ENCODE measurements at places on chromosomes 11 and 22. TPM values are rescaled to one million over a fixed set of nuclear protein-coding genes. Genes with fewer than 3 reads are reported as not detected.

CTSW gene
- not detected for total RNA-seq

OR51F1 gene
- total RNA-seq: not detected

UBQLN3 gene
- total RNA-seq: 0.37 TPM

DUSP8 gene
- 0.09 TPM for total RNA-seq

RASL10A gene
- total RNA-seq: 0.09 TPM

PNPLA3 gene
- total RNA-seq: 4.8 TPM

KCNQ1 gene
- 0.99 TPM for total RNA-seq

ALG8 gene
- 73.2 TPM for total RNA-seq

OR51B2 gene
- not detected for total RNA-seq

APOL1 gene
- not detected for total RNA-seq

TPH1 gene
- total RNA-seq: 0.24 TPM

APOL3 gene
- not detected for total RNA-seq

OR2AT4 gene
- 0.22 TPM for total RNA-seq

TANGO2 gene
- 10.0 TPM for total RNA-seq

DNA sequence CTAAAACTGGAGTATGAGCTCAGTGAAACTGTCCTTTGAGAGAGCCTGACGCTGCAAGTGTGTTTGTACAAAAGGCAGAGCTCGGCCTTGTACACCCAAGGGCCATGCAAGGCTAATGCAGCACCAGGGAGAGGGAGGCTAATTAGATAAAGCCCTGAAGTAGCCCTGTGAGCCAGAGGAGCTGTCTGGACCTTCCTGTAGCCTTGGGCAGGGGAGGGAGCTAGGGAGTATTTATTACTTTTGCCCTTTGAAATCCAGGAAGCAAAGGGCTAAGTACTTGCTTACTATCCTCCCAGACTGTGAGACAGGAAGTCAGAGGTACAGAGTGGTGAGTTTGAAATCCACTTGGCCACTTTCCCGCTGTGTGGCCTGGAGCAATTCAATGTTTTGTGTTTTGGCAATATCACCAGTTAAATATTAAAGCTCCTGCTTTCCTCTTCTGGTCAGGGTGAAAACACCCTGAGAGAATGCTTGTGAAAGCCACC, 10.2 kb upstream of the LDHA start:
- H3K36me3 ChIP-seq: no peaks in the 10 kb centered on the region
- H3K27ac ChIP-seq: no peak overlapping the region
- H3K27me3 ChIP-seq: no peaks in the 10 kb centered on the region
- no peak overlapping the region for H3K4me3 ChIP-seq
- DNase-seq: peak; percentile 12

GRCh38 chr22:22880645-22881044, 7.0 kb upstream of the IGLL5 start:
- no peak overlapping the region for H3K27ac ChIP-seq
- no peak overlapping the region for H3K4me3 ChIP-seq

DNA sequence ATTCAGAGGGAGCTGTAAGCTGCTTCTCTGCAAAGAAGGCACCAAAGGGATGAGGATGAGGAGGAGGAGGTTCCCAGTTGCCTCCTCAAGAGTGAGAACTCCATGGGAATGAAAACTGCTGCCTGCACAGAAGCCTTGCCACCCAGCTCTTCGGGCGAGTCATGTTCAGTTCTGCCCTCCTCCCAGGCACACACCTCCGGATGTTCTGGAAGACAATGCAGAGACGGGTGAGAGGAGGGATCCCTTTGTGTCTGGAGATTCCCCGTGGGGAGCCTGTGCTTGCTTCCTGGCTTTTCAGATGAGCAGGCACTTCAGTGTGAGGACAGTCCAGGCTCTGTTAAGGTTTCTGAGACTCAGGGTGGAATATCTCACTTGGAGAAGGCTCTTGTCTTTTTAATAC, 295.6 kb downstream of the DDX10 start:
- H3K27me3 ChIP-seq: no peaks in the 10 kb centered on the region
- H3K36me3 ChIP-seq: no peaks in the 10 kb centered on the region
- peak; percentile 43 for DNase-seq
- no peak overlapping the region for H3K4me3 ChIP-seq
- no peak overlapping the region for H3K27ac ChIP-seq

DNA sequence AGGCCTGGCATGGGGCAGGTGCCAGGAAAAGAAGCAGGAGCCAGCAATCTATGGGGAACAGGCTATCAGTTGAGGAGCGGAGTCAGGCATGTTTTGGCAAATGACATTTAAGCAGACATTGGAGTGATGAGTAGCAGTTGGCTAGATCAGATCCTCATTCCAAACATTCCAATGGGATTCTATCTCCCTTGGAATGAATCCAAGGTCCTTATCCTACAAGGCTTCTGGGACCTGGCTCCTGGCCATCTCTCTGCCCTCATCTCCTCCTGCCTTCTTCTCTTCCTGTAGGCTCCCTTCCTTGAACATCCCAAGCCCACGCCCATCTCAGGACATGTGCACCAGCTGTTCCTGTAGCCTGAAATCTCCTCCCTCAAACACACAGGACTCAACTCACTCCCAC, 1074.5 kb downstream of the TBC1D22A start:
- no peak for DNase-seq
- H3K36me3 ChIP-seq: no peaks in the 10 kb centered on the region
- H3K4me3 ChIP-seq: no peak overlapping the region
- no peaks in the 10 kb centered on the region for H3K27me3 ChIP-seq
- H3K4me1 ChIP-seq: no peaks in the 10 kb centered on the region

GRCh38 chr11:68216171-68216938, 3.3 kb upstream of the KMT5B start:
- H3K27me3 ChIP-seq: no peaks in the 10 kb centered on the region
- H3K4me3 ChIP-seq: no peak overlapping the region

- H3K4me3 ChIP-seq: no peak overlapping the region
- H3K36me3 ChIP-seq: no peaks in the 10 kb centered on the region
- no peaks in the 10 kb centered on the region for H3K27me3 ChIP-seq
- no peaks in the 10 kb centered on the region for H3K4me1 ChIP-seq
- DNase-seq: no peak
- H3K27ac ChIP-seq: no peak overlapping the region
Observed at GRCh38 chr11:77967121-77967520, 27.3 kb downstream of the INTS4 start.

GRCh38 chr11:117459979-117460300, 132.3 kb downstream of the CEP164 start:
- H3K4me1 ChIP-seq: no peaks in the 10 kb centered on the region
- no peak overlapping the region for H3K4me3 ChIP-seq
- no peak overlapping the region for H3K27ac ChIP-seq
- no peaks in the 10 kb centered on the region for H3K27me3 ChIP-seq
- peak; percentile 31 for DNase-seq
- H3K36me3 ChIP-seq: no peaks in the 10 kb centered on the region

- H3K27me3 ChIP-seq: no peaks in the 10 kb centered on the region
- H3K4me3 ChIP-seq: no peak overlapping the region
- no peaks in the 10 kb centered on the region for H3K36me3 ChIP-seq
- no peak for DNase-seq
Observed at GRCh38 chr11:121420398-121420797, 31.7 kb upstream of the SORL1 start.

- no peaks in the 10 kb centered on the region for H3K36me3 ChIP-seq
- no peak for DNase-seq
- H3K4me1 ChIP-seq: no peaks in the 10 kb centered on the region
- H3K27me3 ChIP-seq: no peaks in the 10 kb centered on the region
- H3K27ac ChIP-seq: no peak overlapping the region
- no peak overlapping the region for H3K4me3 ChIP-seq
Observed at GRCh38 chr11:66708701-66709100, 20.3 kb downstream of the SPTBN2 start.

- H3K36me3 ChIP-seq: no peaks in the 10 kb centered on the region
- peak; percentile 33 for DNase-seq
- no peak overlapping the region for H3K4me3 ChIP-seq
Observed at GRCh38 chr11:34823639-34824038, 92.5 kb downstream of the APIP start.

- peaks cover 26% of the 10 kb centered on the region for H3K4me1 ChIP-seq
- no peak overlapping the region for H3K27ac ChIP-seq
- no peaks in the 10 kb centered on the region for H3K27me3 ChIP-seq
Observed at GRCh38 chr11:120386318-120386717, 50.1 kb downstream of the ARHGEF12 start.

- H3K36me3 ChIP-seq: no peaks in the 10 kb centered on the region
- peaks cover 17% of the 10 kb centered on the region for H3K27me3 ChIP-seq
- DNase-seq: no peak
- H3K27ac ChIP-seq: no peak overlapping the region
- no peak overlapping the region for H3K4me3 ChIP-seq
Observed at GRCh38 chr11:111531136-111531535, 9.4 kb upstream of the LAYN start.

GRCh38 chr11:77882396-77882795, 61.5 kb downstream of the AAMDC start:
- no peak for DNase-seq
- H3K4me1 ChIP-seq: no peaks in the 10 kb centered on the region
- no peak overlapping the region for H3K27ac ChIP-seq
- H3K27me3 ChIP-seq: no peaks in the 10 kb centered on the region
- no peaks in the 10 kb centered on the region for H3K36me3 ChIP-seq
- no peak overlapping the region for H3K4me3 ChIP-seq

- H3K36me3 ChIP-seq: no peaks in the 10 kb centered on the region
- no peaks in the 10 kb centered on the region for H3K4me1 ChIP-seq
- no peak overlapping the region for H3K4me3 ChIP-seq
- DNase-seq: no peak
- H3K27me3 ChIP-seq: no peaks in the 10 kb centered on the region
Observed at GRCh38 chr11:59417023-59417422, 9.2 kb downstream of the OR5A2 start.

DNA sequence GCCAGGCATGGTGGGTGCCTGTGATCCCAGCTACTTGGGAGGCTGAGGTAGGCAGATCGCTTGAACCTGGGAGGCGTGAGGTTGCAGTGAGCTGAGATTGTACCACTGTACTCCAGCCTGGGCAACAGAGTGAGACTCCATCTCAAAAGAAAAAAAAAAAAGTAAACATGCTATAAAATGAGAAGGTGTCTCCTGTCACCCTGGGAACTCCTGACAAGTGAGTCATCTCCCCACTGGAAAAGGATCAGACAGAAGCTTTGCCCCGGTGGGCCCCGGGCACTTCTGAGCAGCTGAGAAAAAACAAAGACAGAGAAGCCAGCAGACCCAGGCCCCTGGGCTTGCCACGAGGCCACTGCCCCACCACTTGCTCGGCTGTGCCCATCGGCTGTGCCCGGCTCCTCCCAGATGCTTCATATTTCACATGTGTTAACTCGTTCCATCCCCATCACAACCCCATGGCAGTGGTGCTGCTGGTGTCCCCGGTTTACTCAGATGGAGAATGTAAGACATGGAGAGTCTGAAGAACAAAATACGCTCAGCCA, 22.3 kb downstream of the TTLL1 start:
- H3K4me3 ChIP-seq: no peak overlapping the region
- no peak for DNase-seq
- H3K4me1 ChIP-seq: no peaks in the 10 kb centered on the region
- H3K27me3 ChIP-seq: no peaks in the 10 kb centered on the region
- no peaks in the 10 kb centered on the region for H3K36me3 ChIP-seq
- no peak overlapping the region for H3K27ac ChIP-seq

GRCh38 chr11:34514597-34514996, 1.0 kb upstream of the ELF5 start:
- no peak for DNase-seq
- no peak overlapping the region for H3K27ac ChIP-seq
- peaks cover 20% of the 10 kb centered on the region for H3K4me1 ChIP-seq
- H3K4me3 ChIP-seq: no peak overlapping the region
- no peaks in the 10 kb centered on the region for H3K27me3 ChIP-seq
- no peaks in the 10 kb centered on the region for H3K36me3 ChIP-seq

GRCh38 chr22:33163815-33164214, 105.6 kb upstream of the SYN3 start:
- no peak for DNase-seq
- H3K4me3 ChIP-seq: no peak overlapping the region
- H3K27me3 ChIP-seq: peaks cover 31% of the 10 kb centered on the region
- no peaks in the 10 kb centered on the region for H3K36me3 ChIP-seq
- no peaks in the 10 kb centered on the region for H3K4me1 ChIP-seq
- no peak overlapping the region for H3K27ac ChIP-seq

DNA sequence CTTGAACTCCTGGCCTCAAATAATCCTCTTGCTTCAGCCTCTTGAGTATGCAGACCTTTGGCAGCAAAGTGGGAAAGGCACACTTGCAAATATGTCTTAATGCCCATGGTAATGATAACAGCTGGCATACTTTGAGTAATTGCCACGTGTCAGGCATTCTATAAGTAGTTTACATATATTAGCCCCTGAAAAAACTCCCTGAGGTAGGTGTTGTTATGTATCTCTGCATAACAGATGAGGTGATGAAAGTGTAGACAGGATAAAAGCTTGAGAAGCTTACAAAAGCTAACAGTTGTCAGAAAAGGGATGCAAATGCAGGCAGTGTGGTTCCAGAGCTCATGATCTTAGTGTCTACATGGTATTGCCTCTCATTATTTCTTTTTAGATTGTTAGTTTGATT, 291.1 kb upstream of the C11orf87 start:
- peaks cover 7% of the 10 kb centered on the region for H3K4me1 ChIP-seq
- no peaks in the 10 kb centered on the region for H3K27me3 ChIP-seq
- DNase-seq: no peak
- H3K36me3 ChIP-seq: no peaks in the 10 kb centered on the region

GRCh38 chr11:126102436-126102981, 39.8 kb upstream of the CDON start:
- H3K4me3 ChIP-seq: no peak overlapping the region
- peaks cover 72% of the 10 kb centered on the region for H3K4me1 ChIP-seq
- no peak for DNase-seq
- no peaks in the 10 kb centered on the region for H3K36me3 ChIP-seq
- H3K27ac ChIP-seq: no peak overlapping the region

- no peak overlapping the region for H3K4me3 ChIP-seq
- no peaks in the 10 kb centered on the region for H3K4me1 ChIP-seq
- peak; percentile 79 for DNase-seq
- H3K27ac ChIP-seq: no peak overlapping the region
- no peaks in the 10 kb centered on the region for H3K27me3 ChIP-seq
Observed at GRCh38 chr11:1772270-1773130, 8.8 kb upstream of the CTSD start.

DNA sequence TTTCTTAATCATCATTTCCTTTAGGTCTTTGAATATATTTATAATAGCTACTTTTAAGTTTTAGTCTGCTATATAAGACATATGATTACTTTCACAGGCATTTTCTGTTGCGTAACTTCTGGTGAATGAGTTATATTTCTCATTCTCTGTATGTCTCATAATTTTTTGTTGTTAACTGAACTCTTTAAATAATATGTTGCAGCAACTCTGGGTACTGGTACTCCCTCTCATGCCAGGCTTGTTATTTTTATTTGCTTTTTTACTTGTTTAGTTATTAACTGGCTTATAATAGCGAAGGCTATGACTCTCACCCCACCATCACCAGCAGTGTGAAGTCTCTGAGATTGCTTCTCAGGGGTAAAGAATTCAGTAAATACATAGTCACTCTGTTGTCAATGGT, 524.2 kb upstream of the CHORDC1 start:
- no peak overlapping the region for H3K4me3 ChIP-seq
- DNase-seq: no peak
- no peaks in the 10 kb centered on the region for H3K27me3 ChIP-seq
- H3K36me3 ChIP-seq: no peaks in the 10 kb centered on the region

GRCh38 chr11:27281276-27281675, 81.7 kb downstream of the CCDC34 start:
- H3K27ac ChIP-seq: no peak overlapping the region
- H3K36me3 ChIP-seq: no peaks in the 10 kb centered on the region
- H3K4me1 ChIP-seq: peaks cover 7% of the 10 kb centered on the region
- DNase-seq: no peak
- H3K4me3 ChIP-seq: no peak overlapping the region
- H3K27me3 ChIP-seq: no peaks in the 10 kb centered on the region

- H3K4me3 ChIP-seq: no peak overlapping the region
- no peak for DNase-seq
- H3K27me3 ChIP-seq: no peaks in the 10 kb centered on the region
- H3K36me3 ChIP-seq: no peaks in the 10 kb centered on the region
- no peak overlapping the region for H3K27ac ChIP-seq
- peaks cover 7% of the 10 kb centered on the region for H3K4me1 ChIP-seq
Observed at GRCh38 chr11:71481101-71481960, 28.3 kb downstream of the NADSYN1 start.
